ENCODE measurements at places on chromosomes 2 and 18. TPM values are rescaled to one million over a fixed set of nuclear protein-coding genes. Genes with fewer than 3 reads are reported as not detected.

DNA sequence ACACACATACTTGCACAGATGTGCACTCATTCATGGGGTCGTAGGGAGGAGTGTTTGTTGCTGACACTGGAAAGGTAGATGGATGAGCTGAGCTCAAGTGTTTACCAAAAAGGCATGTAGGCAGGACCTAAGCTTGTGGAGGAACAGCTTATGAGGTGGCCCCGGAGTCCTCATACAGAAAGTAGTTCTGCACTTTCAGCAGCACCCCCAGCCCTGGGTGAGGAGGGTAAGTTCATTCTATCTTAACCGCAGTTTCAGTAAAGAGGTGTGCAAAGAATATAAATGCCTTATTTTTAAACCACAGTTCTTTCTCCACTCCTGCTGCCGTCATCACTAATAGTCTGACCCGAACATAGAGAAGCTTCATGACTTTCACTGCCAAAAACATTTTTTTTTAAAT is 31.7 kb upstream of the RNF152 start:
- peaks cover 3% of the 10 kb centered on the region for H3K36me3 ChIP-seq
- no peak overlapping the region for H3K27ac ChIP-seq
- H3K4me1 ChIP-seq, result peaks cover 12% of the 10 kb centered on the region
- DNase-seq, result peak; percentile 13

DNA sequence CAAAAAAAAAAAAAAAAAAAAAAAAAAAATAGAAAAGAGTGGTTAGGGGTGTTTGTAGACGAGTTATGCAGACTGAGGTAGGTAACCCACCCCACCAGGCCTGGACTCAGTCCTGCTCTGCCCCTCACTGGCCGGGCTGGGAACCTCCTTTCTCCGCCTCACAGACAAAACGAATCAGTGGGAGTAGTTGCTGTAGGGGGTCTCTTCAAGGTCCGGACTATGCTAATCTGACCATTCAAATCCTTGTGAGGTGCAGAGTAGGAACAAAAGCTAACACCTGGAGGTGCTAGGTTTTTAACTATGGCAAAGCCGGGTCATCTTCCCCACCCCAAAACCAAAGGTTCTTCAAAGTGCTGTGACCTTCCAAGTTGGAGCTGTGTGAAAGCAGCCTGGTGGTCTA is 223.7 kb downstream of the SLC4A3 start:
- H3K4me3 ChIP-seq, result no peak overlapping the region
- H3K36me3 ChIP-seq, result no peaks in the 10 kb centered on the region
- no peak overlapping the region for H3K27ac ChIP-seq
- H3K4me1 ChIP-seq, result no peaks in the 10 kb centered on the region

- no peak overlapping the region for H3K27ac ChIP-seq
- DNase-seq, result peak; percentile 46
- no peak overlapping the region for H3K4me3 ChIP-seq
- no peaks in the 10 kb centered on the region for H3K4me1 ChIP-seq
These were observed 134.2 kb upstream of the HS6ST1 start for GRCh38 chr2:128452536-128453530.

- H3K27ac ChIP-seq, result no peak overlapping the region
- no peak for DNase-seq
- H3K4me1 ChIP-seq, result no peaks in the 10 kb centered on the region
- no peak overlapping the region for H3K4me3 ChIP-seq
These were observed 14.9 kb downstream of the RBKS start for GRCh38 chr2:27875089-27875881.

DNA sequence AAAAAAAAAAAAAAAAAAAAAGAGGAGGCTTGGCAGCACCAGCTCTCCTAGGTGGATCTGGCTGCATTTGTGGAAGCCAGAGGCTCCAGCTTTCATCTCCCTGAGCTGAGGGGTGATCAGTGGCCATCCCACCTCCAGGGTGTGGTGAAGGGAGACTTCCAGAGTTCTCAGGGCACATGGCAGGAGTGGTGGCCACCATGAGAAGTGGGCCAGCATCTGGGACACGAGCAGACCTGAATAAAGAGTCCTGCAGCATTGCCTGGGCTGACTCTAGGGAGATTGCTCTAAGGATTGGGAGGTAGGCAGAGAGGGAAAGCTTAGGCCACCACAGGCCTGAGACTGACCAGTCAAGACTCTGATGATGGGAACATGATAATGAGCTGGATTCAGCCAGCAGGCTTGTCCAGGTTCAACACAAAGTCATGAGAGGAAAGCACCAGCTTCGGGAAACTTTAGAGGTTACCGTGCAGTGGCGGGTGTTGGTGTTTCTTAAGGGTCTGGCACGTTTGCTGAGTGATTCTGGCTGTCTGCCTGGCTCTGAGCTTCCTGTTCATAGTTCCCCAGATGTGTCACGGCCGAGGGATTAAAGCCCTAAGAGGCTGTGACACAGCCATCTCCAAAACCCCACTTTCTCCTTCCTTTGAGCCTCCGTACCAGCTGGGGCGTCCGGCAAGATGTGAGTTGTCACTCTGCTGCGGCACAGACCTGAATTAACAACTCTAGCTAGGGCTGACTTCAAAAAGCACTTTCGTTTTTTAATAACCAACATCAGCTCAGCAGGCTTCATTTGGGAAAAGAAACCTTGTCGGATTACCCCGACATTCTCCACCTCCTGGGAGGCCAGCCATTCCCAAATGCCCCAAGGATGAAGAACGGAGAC is 38.3 kb upstream of the IL1R1 start:
- H3K4me3 ChIP-seq, result peak overlapping the region; percentile 73
- H3K36me3 ChIP-seq, result peaks cover 4% of the 10 kb centered on the region
- peak overlapping the region; percentile 49 for H3K27ac ChIP-seq
- peaks cover 45% of the 10 kb centered on the region for H3K27me3 ChIP-seq
- H3K4me1 ChIP-seq, result peaks cover 26% of the 10 kb centered on the region

DNA sequence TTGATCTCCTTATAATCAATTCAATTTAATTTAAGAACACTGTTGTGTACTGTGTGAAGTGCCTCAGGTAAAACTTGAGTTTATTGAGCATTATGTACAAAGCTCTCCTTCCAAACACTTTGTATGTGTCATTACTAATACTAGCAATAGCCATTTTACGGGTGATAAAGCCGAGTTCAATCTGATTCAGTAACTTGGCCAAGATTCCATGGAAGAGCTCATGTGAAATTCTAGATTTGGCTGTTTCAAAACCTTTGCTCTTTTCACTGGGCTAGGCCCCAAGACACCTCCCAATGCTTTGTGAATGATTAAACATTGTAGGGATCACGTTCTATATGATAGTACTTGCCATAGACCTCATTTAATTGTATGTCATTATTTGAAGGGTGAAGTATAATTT is 8.9 kb upstream of the NFE2L2 start:
- H3K27me3 ChIP-seq, result no peaks in the 10 kb centered on the region
- no peak overlapping the region for H3K4me3 ChIP-seq
- H3K36me3 ChIP-seq, result no peaks in the 10 kb centered on the region
- no peak for DNase-seq
- H3K27ac ChIP-seq, result no peak overlapping the region

DNA sequence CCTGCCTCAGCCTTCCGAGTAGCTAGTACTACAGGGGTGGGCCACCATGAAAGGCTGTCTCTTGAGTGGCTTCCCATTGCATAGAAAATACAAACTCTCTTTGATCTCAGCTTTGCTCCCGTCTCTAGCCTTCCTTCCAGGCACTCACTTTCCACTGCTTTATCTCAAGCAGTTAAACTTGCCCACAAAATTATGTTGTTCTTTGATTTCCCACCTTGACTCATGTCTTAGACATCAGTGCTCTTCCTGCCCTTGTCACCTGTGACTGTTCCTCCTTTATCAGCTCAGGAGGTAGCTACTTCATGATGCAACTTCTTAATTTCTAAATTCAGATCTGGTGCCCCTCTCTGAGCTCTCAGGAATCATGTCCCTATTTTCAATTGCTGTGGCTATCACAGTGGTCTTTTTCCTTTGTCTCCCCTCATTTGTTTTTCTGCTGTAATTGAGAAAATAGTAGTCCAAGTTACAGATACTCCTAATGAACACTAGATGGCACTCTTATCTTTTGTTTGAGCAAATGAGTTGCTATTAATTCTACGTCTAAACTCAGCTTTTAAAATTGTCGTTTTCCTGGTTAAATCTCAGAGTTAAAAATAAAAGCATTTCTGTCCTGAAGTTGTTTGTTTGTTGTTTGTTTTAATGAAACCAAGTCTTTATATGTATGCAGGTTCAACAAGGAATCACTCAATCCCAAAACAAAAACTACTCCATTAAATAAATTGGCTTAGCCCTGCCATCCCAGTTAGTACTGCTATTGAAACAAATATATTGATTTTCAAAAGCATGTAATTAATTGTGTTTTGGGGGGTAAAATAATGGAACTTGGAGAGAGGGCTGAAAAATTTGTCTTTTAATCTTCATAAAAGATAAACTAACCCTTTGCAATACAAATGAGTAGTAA is 46.9 kb upstream of the GREB1L start:
- DNase-seq, result no peak
- no peaks in the 10 kb centered on the region for H3K4me1 ChIP-seq

- H3K4me3 ChIP-seq, result no peak overlapping the region
- peaks cover 34% of the 10 kb centered on the region for H3K36me3 ChIP-seq
- H3K4me1 ChIP-seq, result no peaks in the 10 kb centered on the region
- DNase-seq, result no peak
- H3K27me3 ChIP-seq, result no peaks in the 10 kb centered on the region
- H3K27ac ChIP-seq, result no peak overlapping the region
These were observed 6.7 kb upstream of the LCT start for GRCh38 chr2:135843671-135844070.

DNA sequence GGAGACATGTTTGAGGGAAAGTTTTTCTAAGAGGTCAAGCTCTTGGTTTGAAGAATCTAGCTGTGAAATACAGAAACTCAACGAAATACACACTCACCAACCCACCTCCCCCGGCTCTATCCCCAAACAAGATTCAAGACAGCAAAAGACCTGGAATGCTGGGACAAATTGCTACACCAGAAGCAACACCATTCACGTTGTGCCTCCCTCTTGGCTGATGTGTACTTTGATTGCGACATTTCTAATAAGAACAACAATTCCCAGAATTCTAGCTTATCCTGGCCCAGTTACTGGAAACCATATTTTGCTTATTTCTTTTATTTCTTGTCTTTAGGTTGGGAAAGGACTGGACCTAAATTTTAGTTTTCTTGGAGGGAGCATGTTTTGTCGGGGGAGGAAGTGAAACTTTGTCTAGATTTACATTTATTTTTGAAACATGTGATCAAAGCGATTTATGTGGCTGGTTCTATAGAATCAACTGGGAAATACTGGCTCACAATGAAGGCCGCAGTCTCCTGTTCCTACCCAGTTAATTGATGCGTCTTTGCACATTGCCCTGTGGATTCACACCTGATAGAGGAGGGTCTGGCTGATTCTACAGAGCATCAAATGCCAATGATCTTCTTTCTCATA is 29.6 kb upstream of the LPIN1 start:
- H3K27ac ChIP-seq, result no peak overlapping the region
- no peak for DNase-seq
- H3K27me3 ChIP-seq, result peaks cover 24% of the 10 kb centered on the region

- H3K4me1 ChIP-seq, result no peaks in the 10 kb centered on the region
- H3K27me3 ChIP-seq, result no peaks in the 10 kb centered on the region
These were observed 488.9 kb upstream of the SOX11 start for GRCh38 chr2:5203134-5203755.

DNA sequence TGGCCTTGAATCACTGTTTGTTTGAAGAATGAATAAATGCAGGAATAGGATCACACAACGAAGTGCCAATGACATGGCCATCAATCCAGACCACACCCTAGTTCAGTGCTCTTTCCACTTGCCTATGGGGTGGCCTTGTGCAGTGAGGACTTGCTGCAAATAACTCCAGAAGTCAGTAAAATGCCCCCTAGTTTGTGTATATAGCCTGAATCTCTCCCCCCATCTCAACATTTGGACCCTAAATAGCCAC is 299 bp downstream of the FABP1 start:
- H3K27ac ChIP-seq, result no peak overlapping the region
- no peak overlapping the region for H3K4me3 ChIP-seq
- H3K36me3 ChIP-seq, result no peaks in the 10 kb centered on the region
- no peak for DNase-seq
- H3K4me1 ChIP-seq, result no peaks in the 10 kb centered on the region

- H3K4me1 ChIP-seq, result peaks cover 63% of the 10 kb centered on the region
- no peak for DNase-seq
- H3K4me3 ChIP-seq, result peak overlapping the region; percentile 72
- H3K27ac ChIP-seq, result peak overlapping the region; percentile 88
These were observed 7.6 kb upstream of the TRIB2 start for GRCh38 chr2:12709207-12709522.

DNA sequence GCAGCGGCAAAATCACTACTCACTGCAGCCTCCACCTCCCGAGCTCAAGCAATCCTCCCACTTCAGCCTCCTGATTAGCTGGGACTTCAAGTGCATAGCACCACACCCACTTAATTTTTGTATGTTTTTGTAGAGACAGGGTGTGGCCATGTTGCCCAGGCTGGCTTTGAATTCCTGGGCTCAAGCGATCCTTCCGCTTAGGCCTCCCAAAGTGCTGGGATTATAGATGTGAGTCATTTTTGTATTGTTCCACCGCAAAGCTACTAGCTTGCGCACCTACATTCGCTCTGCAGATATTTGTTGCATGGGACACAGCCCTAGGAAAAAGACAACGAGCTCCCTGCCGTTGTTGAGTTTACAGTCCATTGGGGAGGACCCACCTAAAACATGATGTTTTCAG is 173.5 kb upstream of the AGAP1 start:
- H3K27ac ChIP-seq, result no peak overlapping the region
- no peak for DNase-seq
- peaks cover 18% of the 10 kb centered on the region for H3K27me3 ChIP-seq
- peaks cover 5% of the 10 kb centered on the region for H3K4me1 ChIP-seq
- no peak overlapping the region for H3K4me3 ChIP-seq

DNA sequence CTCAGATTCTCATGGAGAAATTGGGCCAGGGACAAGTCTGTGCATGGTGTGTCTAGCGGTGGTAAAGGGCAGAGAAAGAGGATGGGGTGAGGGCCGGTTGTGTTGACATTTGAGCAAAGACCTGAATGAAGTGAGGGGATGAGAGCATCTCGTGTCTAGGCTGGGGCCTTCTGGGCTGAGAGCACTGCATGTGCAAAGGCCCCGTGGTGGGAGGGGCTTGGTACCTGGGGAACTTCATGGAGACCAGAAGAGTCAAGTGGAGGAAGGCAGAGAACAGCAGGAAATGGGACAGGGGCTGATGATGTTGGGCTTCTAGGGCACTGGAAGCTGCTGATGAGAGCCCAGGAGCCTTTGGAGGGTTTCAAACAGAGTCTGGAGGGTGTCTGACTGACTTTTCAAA is 76.8 kb downstream of the SH3BP4 start:
- peaks cover 3% of the 10 kb centered on the region for H3K27me3 ChIP-seq
- DNase-seq, result no peak
- H3K4me3 ChIP-seq, result no peak overlapping the region
- no peaks in the 10 kb centered on the region for H3K36me3 ChIP-seq
- H3K27ac ChIP-seq, result no peak overlapping the region

GRCh38 chr2:11466307-11467128 is 557 bp upstream of the E2F6 start:
- peak overlapping the region; percentile 96 for H3K4me3 ChIP-seq
- H3K36me3 ChIP-seq, result peaks cover 8% of the 10 kb centered on the region
- H3K4me1 ChIP-seq, result peaks cover 33% of the 10 kb centered on the region
- H3K27me3 ChIP-seq, result no peaks in the 10 kb centered on the region
- peak overlapping the region; percentile 98 for H3K27ac ChIP-seq

CABYR gene
- 2.3 TPM for total RNA-seq

GPR45 gene
- total RNA-seq, result not detected

FAM124B gene
- total RNA-seq, result 0.78 TPM

LRRTM1 gene
- not detected for total RNA-seq

SLC16A14 gene
- 1.00 TPM for total RNA-seq

CNDP1 gene
- total RNA-seq, result not detected

OTOF gene
- 0.57 TPM for total RNA-seq

STPG4 gene
- total RNA-seq, result 0.29 TPM

RMDN2 gene
- 3.2 TPM for total RNA-seq

Measured in natural killer cell treated with Interleukin-12 subunit alpha and Interleukin-12 subunit beta and Interleukin-15 and Interleukin-18, amount 100 ng/mL, for 72 hours (primary cell).